ENCODE measurements at places on chromosomes 6 and 20.

DNA sequence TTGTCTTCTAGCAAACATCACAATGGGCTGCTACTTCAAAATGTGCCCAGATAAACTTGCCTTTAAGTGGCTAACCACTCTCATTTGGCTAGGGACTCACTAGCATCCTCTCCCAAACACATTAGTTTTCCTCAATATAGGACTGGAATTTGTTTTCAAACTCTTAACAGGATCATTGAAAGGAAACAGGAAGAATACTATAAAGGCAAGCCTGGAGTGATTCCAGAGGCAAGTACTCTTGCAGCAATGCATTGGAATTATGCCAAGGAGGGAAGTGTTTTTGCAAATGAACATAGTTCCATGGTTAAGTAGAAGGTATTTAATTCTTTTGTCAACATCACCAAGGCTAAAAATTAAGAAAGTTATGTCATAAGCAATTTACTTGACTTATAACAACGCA is 12.2 kb downstream of the EPHA7 start:
- DNase-seq, result no peak

GRCh38 chr6:53916804-53917463 is 122.1 kb downstream of the LRRC1 start:
- no peak for DNase-seq

DNA sequence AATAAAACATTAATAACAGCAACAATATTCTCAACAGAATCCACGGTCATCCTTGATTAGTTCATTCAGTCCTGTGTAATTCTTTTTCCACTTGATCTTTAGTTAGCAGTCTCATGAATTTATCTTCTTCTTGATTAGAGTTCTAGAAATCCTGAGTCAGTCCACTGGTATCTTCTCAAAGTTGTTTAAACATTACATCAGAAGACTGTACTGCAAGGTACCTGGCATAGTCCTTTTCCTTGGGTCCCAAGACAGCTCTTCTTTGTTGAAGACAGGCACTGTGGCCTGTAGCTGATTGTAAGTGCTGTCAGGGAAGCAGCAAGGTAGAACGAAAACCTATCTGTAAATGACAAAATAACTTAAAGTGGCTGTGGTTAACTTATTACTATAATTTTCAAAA is 11.8 kb downstream of the MAP3K4 start:
- DNase-seq, result no peak

DNA sequence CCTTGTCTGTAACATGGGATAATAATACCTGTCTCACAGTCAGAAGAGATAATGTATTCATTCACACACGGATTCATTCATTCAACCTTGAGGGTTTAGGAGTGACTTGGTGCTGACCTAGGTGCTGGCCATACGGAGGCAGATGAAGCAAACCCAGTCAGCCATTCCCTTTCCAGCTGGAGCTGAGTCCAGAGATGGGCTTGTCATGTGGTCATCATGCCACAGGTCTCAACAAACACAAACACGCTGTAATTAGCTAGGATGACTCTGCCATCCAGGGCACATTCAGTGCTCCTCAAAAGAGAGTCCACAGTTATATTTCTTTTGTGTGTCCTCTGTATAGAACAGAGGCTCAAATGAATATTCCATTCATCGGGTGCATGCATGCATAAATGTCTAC is 19.5 kb upstream of the PRELID3B start:
- DNase-seq, result no peak

- DNase-seq, result no peak
Measured at GRCh38 chr20:47950124-47950912, 165.0 kb upstream of the SULF2 start.

DNA sequence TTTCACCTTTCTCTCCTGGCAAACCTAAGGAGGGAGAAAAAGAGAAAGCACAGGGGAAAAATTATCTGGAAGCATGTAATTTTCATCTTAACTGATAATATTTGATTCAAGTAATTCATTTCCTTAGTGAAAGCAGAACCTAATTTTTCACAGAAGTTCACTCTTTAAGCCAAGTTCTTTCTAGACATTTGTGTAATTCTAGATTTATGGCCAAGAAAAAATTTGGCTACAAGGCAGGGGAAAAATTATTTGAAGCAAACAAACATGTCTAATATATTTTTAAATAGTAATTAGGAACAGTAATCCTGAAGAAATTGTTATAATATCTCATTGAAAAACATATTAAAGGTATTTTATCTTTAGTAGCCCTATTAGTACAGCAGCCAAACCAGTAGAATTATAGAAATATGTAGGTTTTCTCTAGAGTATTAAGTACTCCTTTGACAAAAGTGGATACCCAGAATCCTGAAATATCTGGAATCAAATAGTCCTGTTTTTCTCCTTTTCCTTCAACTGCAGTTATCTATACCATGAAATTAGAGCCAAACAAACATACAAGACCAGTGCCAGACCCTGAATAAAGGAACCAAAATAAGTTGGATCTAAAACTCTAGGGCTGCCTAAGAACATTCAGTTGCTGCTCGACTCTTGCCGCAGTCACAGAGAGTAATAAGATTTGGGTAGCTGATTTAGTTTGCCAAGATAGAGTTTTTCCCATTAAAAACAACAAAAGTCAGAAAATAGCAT is 116.5 kb downstream of the COL12A1 start:
- DNase-seq, result no peak

DNA sequence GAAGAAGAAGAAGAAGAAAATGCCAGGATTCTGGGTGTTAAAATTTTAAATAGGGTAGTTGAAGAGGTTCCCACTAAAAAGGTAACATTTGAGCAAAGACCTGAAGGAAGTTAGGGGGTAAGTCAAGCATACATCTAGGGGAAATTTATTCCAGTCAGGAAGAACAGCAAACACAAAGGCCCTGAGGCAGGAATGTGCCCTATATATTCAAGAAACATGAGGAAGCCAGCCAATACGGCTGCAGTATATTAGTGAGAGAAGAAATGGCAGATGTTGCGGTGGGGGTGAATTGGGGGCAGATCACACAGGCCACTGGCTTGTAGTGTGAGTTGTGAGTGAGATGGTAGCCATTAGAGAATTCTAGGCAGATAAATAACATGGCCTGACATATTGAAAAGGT is 6.0 kb downstream of the ZNF76 start:
- no peak for DNase-seq

DNA sequence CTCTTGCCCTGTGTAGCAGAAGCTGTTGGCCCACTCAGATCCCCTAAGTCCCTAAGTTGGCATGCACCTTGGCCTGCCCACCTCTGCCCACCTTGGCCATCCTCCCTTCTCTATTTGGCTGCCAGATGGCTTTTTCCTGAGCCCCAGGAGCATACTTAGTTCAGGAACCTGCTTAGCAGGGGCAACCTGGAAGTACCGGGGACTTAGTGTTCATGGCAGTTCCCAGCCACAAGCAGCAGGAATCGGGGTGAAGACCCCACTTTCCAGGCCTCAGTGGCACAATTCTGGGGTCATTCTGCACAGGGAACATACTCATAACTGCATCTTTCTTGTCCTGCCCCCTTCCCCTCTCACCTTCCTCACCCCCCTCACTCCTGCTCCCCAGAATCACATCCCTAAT is 158.0 kb upstream of the PMEPA1 start:
- no peak for DNase-seq

GRCh38 chr6:157285422-157285779 is 37.9 kb downstream of the TMEM242 start:
- DNase-seq, result no peak

DNA sequence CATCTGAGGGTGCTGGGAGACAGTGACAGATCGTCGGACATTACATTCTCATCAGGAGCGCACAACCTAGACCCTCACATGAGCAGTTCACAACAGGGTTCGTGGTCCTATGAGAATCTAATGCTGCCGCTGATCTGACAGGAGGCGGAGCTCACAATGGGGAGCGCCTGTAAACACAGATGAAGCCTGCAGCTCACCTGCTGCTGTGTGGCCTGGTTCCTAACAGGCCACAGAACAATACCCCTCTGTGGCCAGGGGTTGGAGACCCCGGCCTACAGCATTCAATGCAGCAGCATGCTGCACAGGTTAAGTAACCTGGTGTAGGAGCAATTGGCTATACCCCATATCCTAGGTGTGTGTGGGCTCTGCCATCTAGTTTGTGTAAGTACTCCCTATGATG is 19.5 kb downstream of the ANKRD60 start:
- no peak for DNase-seq

DNA sequence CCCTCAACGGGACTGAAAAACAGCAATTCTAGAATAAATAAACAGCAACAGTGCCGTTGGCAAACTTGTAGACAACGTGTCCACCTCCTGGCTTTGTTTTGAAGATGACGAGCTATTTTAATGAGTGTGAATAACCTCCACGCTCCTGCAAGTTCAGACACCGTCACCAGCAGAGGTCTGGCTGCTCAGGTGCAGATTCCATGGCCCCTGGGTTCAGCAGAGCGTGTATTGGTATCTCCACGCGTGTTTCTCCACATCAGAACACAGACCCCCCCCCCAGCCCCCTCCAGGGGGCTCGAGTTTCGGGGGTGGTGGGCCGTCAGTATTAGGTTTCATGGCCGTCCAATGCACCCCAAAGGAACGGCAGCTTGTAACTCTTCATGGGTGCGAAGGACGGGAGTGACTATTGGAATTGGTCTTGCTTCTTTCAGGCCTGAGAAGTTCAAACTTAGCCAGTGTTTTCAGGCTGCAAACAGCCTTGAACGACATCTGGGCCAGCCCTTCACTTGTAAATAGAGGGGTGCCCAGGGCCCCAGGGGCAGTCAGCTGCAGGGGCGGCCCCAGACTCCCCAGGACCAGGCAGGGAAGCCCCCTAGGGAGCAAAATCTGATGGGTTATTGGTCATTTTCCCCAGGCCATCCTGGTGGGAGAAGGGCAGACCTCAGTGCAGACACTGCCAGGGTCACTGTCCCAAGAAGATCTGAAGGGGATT is 308.6 kb downstream of the TAF4 start:
- DNase-seq, result no peak

DNA sequence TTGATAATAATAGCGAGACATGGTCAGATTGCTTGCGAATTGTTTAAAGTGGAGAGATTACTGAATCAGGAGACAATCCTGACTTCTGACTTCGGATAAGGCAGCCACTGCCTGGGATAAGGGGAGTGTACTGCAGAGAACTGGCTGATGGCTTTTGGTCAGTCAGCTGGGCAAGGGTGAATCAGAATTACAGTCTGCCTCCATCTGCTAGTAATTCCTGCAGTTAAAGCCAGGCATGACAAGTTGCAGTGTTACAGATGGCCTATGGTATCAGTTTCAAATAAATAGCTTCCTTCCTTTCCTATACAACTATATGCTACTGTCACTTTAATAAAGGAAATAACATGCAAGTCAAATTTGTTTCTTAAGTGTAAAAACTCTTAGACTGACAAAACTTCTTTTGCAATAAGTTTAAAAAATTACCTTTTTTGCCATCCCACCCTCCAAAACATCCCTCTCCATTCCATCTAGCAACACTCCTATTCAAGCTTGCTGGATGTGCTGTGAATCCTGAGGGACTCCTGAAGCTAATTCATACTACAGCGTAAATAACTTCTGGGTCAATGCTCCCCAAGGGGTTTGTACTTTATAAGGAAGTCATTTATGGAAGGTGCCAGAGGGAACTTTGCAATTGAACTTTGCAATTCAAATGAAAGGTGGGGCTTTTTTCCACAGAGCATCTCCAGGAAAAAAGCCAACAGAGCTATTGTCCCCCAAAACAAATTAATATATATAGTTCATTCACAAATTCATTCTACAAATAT is 245.2 kb downstream of the ADGRB3 start:
- no peak for DNase-seq

DNA sequence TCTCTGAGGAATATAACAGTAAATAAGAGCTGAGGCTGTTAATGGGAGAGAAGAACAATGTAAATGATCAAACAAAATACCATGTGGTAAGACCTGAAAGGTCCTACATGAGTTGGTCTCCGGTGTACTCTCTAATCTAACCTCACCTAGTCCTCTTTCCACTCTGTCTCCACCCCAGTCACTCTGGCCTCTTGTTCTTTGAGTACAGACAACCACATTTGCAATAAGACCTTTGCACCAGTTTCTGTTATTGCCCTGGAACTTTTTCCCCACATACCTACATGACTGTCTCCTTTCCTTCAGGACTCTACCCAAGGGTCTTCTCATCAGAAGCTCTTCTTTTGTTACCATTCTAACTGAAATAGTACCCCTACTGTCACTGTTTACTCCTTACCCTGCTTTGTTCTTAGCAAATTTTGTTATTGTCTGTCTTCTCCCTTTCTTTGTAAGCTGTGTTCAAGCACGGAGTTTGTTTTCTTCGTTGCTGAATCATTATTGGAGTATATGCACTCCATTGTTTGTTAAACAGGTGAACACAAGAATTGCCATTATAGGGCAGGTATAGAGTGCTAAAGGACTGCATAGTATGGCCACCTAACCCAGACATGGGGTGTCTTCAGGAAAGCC is 37.3 kb downstream of the MAPK14 start:
- DNase-seq, result no peak

DNA sequence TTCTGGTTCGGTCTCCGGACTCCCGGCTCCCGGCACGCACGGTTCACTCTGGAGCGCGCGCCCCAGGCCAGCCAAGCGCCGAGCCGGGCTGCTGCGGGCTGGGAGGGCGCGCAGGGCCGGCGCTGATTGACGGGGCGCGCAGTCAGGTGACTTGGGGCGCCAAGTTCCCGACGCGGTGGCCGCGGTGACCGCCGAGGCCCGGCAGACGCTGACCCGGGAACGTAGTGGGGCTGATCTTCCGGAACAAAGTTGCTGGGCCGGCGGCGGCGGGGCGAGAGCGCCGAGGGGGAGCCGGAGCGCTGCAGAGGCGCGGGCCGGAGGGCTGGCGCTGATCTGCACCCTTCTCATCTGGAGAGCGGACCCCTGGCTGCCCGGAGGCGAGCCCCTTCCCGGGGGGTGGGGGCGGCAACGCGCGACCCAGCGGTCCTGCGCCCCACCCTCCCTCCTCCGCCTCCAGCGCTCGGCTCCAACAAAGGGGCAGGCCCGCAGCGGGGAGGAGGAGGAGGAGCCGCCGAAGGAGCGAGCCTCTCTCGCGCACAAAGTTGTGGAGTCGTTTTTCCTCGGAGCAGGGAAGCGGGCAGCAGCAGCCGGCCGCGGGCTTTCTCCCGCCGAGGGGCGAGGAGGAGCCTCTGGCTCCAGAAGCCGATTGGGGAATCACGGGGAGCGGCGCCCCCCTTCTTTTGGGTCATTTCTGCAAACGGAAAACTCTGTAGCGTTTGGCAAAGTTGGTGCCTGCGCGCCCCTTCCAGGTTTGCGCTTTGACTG is at the start of gene UTRN:
Gene UTRN, plus strand, starts transcription at position 553 of the 765 bp plus-strand sequence. CDS start 6,494 bp downstream, outside the sequence.
- peak; percentile 68 for DNase-seq

DNA sequence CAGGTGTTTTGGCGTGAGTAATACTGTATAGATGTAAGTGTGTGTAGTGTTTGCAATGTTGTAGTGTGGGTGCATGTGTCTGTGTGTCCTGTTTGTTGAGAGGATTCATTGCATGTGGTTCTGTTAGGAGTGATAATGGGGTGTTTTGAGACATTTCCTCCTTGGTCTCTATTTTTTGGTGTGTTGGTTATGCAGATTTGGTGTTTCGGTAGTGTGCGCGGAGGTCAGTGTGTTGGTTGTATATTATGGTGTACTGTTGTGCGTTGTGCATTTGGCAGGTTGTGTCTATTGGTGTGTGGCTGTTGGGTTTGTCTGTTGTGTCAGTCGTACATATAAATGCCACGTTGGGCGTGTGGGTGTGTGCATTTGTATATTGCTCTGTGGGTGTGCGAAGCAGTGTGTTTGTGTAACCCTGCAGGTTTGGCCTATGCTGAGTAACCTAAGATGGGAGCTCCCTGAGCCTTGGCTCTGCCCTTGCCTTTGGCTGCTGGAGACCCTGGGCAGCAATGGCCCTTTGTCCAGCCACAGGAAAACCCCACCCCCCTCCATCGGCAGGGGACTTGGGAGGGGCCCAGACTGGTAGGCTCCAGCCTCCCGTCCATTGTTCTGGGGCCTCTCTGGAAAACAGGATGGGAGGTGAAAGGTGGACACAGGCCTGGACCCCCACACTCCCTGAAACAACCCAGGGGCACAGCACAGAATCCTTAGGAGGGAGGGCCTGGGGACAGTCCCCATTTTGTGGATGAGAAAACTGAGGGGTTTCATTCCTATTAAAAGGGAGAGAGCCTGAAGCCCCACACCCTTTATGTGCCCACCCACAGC is 10.3 kb upstream of the ID1 start:
- no peak for DNase-seq
